Stimulated activated CD4-positive, alpha-beta T cell treated with anti-CD3 and anti-CD28 coated beads, Interleukin-1b, Interleukin-23, amount 100 ng/mL, for 24 hours (primary cell): ENCODE measurements at places on chromosomes 5 and 9.

- no peak for DNase-seq
Observed at GRCh38 chr5:120678279-120678678, 214.2 kb downstream of the PRR16 start.

DNA sequence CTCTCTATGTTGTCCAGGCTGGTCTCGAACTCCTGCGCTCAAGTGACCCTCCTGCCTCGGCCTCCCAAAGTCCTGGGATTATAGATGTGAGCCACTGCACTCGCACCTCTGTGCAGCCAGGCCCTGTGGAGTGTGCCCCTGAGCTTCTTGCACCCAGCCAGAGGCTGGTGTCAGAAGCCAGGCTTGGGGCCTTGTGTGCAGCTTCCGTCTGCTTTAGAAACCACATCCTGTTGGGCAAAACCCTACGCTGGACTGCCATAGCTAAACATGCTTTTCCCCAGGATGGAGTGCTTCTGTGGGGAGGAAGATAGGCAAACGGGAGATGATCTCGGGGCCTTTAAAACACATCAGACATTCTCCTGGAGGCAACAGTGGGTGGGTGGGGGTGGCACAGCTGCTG, 40.1 kb downstream of the PRRT1B start:
- DNase-seq: no peak

GRCh38 chr5:2588850-2589501, 162.5 kb downstream of the IRX2 start:
- DNase-seq: no peak

GRCh38 chr5:14197056-14197455, 53.9 kb downstream of the TRIO start:
- DNase-seq: no peak

GRCh38 chr5:15929611-15930263, 249.9 kb downstream of the MARCHF11 start:
- no peak for DNase-seq
